ENCODE measurements at places on chromosomes 3 and 15. TPM values are rescaled to one million over a fixed set of nuclear protein-coding genes. Genes with fewer than 3 reads are reported as not detected.

GALNT15 gene
- 0.55 TPM for total RNA-seq

ZDHHC23 gene
- total RNA-seq: 14.6 TPM

CXCR6 gene
- total RNA-seq: not detected

DPPA4 gene
- not detected for total RNA-seq

PLA2G4D gene
- not detected for total RNA-seq

NSUN3 gene
- total RNA-seq: 14.6 TPM

CLRN1 gene
- total RNA-seq: not detected

IQCH gene
- 14.0 TPM for total RNA-seq

PIGZ gene
- total RNA-seq: 3.1 TPM

GP9 gene
- total RNA-seq: not detected

CCNB2 gene
- total RNA-seq: 2.0 TPM

P2RY13 gene
- not detected for total RNA-seq

KIF15 gene
- total RNA-seq: 1.6 TPM

Data from renal cortical epithelial cell (primary cell).